ENCODE measurements at places on chromosomes 6 and 20.

- no peak for DNase-seq
These were observed 43.0 kb upstream of the SYNCRIP start for GRCh38 chr6:85685713-85686112.

GRCh38 chr20:58024241-58024721 is 204.2 kb downstream of the ANKRD60 start:
- no peak for DNase-seq

- no peak for DNase-seq
These were observed 80.2 kb downstream of the PLCB1 start for GRCh38 chr20:8212286-8212685.

GRCh38 chr6:148817689-148818088 is 70.9 kb downstream of the UST start:
- DNase-seq = no peak

GRCh38 chr6:12798326-12798725 is 81.8 kb downstream of the PHACTR1 start:
- no peak for DNase-seq

Data from activated T-cell treated with anti-CD3 and anti-CD28 coated beads, Interleukin-2, amount 50 U/mL, for 48 hours (primary cell).